ENCODE measurements at places on chromosomes 16 and 17.

GRCh38 chr16:86375851-86376250, 134.5 kb upstream of the FOXF1 start:
- DNase-seq, result no peak

GRCh38 chr17:49890077-49890821, 42.4 kb upstream of the TAC4 start:
- no peak for DNase-seq

DNA sequence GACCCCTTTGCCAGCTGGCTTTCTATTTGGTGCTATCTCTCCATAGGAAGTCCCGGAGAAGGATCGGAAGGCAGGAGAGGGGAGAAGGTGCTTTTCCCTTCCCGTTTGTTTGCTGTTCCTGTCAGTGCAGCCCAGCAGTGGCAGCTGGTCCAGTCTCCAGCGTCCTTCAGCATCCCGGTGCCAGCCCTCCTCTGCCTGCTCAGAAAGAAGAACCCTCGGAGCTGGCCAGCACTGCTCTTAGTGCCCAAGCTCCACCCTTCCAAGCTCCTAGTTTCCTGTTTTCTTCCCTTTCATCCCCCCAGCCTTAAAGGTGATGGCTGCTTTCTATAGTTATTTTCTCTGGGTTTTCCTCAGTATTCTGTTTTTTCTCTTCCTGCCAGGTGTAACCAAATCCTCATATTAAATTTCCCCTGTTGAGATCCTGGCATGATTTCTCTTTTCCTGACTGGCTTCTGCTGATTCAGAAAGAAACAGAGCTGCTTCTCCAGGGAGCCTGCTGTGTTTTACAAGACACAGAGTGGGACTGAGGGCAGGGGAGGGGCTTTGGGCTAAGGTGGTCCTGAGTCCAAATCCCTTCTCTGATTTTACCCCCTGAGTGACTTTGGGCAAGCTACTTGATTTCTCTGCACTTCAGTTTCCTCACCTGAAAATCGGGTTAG, 186.8 kb downstream of the COPRS start:
- no peak for DNase-seq

GRCh38 chr17:75481194-75482068, 25.0 kb downstream of the TMEM94 start:
- no peak for DNase-seq

- peak; percentile 45 for DNase-seq
These were observed 6.3 kb upstream of the XPO6 start for GRCh38 chr16:28218109-28218508.

GRCh38 chr16:68074850-68075555, 10.2 kb upstream of the NFATC3 start:
- no peak for DNase-seq

DNA sequence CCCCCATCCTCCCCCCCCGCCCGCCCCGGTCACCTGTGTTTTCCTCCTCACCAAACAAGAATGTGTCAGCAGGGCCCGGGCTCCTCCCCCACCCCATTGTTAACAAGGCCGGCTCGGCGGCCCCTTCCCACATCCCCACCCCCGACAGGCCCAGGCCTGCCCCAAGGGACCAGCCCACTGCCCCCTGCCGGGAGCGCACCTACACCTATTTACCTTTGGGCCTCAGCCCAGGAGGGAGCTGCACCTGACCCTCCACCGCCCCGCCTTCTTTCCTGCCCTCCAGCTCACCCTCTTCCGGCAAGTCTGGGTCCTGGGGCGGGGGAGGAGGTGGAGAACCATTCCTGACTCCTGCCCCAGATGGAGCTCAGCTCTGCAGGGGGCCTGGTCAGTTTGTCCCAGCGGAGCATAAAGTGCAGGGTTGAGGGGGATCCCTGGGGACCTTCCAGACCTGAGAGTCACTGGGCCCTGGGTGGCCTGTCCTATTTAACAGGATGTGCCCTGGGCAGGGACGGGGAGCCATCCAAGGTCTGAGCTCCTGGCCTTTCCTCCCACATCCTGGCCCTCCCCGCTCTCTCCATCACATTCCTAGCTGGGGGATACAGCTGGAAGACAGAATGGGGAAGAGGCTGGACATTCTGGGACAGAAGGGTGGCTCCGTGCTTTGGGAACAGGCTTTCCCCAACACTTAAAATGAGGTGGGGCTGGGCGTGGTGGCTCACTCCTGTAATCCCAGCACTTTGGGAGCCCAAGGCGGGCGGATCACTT, 8.3 kb downstream of the FOXJ1 start:
- DNase-seq, result no peak

GRCh38 chr16:84810518-84811273, 9.1 kb upstream of the CRISPLD2 start:
- no peak for DNase-seq

GRCh38 chr17:65029605-65030336, 26.8 kb downstream of the GNA13 start:
- DNase-seq, result no peak

GRCh38 chr17:7435676-7436555, 681 bp downstream of the TMEM102 start:
- DNase-seq, result peak; percentile 57

GRCh38 chr17:20995164-20995872, 47.5 kb downstream of the USP22 start:
- DNase-seq, result no peak

GRCh38 chr17:81342269-81343070, 47.4 kb upstream of the SLC38A10 start:
- DNase-seq, result no peak

GRCh38 chr16:57884655-57885133, 82.4 kb upstream of the KIFC3 start:
- DNase-seq, result no peak

GRCh38 chr16:86681031-86681756, 102.8 kb downstream of the FOXL1 start:
- no peak for DNase-seq

- DNase-seq, result no peak
These were observed 51.9 kb downstream of the ZZEF1 start for GRCh38 chr17:4090898-4091297.

DNA sequence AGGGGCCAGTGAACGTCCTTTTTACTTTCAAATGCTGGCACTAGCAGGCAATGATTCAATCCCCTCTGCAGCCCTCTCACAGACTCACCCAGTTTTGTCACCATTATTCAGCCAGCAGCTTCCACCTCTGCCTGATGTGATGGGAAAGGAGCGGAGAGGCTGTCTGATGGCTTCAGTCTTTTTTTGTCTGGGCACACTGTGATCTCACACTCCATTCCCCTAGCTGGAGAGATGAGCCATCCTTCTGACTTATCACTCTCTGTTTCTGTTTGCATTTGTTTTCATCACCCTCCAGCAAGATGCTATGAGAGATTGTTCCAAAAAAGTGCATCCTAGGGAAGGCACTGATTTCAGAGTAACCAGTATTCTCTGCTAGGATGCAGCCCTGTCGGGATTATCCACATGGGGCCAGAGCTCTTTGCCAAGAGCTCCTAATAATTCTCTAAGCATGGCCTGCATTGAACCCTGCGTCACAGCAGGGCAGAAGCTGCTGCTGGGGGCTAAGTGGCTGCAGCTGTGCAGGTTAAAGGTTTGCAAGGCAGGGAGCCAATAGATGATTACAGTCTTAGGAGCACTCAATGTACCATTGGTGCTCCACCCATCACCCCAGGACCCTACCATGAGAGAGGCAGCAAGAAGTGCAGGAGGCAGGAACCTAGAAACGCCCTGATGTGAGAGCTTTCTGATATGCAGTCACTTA, 236.1 kb upstream of the C16orf82 start:
- DNase-seq, result no peak

GRCh38 chr16:75317532-75317931, 66.1 kb upstream of the BCAR1 start:
- DNase-seq, result no peak

DNA sequence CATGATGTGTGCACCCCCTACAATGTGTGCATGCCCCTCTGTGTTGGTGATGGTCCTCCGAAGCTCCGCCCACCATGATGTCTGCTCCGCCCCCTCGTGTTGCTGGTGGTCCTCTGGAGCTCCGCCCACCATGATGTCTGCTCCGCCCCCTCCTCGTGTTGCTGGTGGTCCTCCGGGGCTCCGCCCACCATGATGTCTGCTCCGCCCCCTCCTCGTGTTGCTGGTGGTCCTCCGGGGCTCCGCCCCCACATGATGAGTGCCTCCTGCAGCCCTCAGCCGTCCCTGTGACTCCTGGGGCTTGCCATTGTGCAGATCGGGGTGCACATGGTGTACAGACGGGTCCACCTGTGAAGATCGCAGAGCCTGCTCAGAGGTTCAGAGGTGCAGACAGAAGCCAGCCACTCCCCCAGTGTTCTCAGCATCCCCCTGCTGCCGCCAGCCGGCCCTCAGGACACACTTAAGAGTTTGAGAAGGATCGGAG, 129.1 kb upstream of the CHMP6 start:
- no peak for DNase-seq

GRCh38 chr16:27406511-27407128, 4.6 kb downstream of the IL21R start:
- no peak for DNase-seq

- no peak for DNase-seq
These were observed 50.5 kb downstream of the COPRS start for GRCh38 chr17:31808521-31809050.

DNA sequence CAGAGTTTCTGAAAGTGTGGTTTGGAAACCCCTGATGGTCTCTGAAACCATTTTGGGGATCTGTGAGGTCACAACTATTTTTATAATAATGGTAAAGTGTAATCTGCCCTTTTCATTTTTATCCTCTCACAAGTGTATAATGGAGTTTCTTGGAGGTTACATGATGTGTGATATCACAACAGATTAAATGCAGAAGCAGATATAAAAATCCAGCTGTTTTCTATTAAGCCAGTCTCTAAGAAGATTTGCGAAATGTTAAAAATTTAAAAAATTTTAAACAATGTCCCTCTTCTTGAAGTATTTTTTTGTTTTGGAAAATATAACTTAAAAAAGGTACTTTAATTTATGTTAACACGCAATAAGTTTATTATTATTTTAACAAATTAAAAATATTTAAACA, 48.7 kb downstream of the RPGRIP1L start:
- no peak for DNase-seq

GRCh38 chr16:72092832-72093447, 480 bp downstream of the TXNL4B start:
- no peak for DNase-seq

DNA sequence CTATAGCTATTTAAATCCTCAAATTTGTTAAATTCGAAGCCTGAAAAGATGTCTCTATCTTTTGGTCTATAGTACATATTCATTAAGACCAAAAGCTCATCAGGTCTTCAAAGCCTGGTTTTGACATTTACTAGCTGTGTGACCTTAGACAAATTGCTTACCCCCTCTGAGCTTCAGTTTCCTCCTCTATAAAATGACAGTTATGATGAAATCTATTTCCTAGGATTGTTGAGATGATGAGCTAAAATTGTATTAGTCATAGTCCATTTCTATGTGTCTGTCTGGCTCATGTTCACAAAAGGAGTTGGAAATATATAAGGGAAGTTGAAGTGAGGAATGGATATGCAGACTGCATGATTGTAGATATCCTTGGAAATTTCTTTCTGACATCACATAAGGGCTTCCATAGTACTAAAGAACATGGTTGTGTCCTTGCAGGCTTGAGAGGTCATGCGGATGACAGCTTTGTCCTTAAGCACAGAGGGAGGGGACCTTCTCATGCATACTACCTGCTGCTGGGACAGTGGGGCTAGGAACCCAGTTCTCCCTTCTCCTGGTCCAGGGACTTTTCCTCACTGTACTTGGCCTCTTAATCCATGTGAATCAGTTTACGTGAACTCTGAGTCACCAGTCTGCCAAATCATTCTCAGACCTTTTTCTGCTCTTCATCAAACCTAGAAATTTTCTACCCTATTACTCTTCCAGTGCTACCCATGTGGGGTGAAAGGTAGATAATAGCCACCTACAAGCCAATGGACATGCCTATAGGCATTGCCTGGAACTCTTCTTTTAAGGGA, 487.5 kb upstream of the SALL1 start:
- no peak for DNase-seq

- DNase-seq, result no peak
These were observed 20.7 kb downstream of the SPHK1 start for GRCh38 chr17:76404976-76405563.

GRCh38 chr16:72241930-72242329, 70.0 kb upstream of the PMFBP1 start:
- no peak for DNase-seq

GRCh38 chr16:79721270-79721669, 120.7 kb upstream of the MAF start:
- DNase-seq, result no peak

DNA sequence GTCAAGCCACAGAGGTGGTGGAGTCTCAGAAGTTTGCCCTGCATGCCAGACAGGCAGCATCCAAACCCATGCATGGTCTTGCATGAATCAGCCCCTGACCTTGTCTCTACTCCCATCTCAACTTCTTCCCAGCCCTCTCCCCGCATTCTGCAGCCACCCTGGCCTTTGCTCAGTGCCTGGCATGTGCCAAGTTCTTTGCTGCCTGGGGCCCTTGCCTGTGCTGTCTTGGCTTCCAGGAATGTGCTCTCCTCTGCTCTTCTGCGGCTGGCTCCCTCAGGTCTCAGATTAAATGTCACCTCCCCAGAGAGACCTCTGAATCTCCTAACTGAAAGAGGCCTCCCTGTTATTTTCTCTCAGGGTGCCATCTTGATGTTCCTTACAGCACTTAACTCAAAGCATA, 17.6 kb downstream of the DRC3 start:
- DNase-seq, result no peak

DNA sequence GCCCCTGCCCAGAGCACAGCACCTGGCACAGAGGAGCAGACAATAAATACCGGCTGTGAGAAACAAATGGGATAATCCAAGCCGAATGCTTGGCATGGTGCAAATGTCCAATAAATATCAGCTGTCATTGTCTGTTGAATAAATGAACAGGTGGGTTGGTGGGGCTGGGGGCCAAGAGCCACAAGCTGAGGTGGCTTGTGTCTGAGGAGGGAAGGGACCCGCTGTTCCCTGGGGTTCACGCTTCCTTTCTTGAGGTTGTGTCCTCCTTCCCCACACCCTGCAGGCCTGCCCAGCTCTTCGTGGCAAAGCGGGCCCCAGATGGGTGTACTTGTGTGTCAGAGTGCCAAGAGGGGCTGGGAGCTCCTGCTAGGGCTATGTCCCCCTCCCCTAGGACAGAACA, 38.6 kb downstream of the ARHGAP27 start:
- no peak for DNase-seq

DNA sequence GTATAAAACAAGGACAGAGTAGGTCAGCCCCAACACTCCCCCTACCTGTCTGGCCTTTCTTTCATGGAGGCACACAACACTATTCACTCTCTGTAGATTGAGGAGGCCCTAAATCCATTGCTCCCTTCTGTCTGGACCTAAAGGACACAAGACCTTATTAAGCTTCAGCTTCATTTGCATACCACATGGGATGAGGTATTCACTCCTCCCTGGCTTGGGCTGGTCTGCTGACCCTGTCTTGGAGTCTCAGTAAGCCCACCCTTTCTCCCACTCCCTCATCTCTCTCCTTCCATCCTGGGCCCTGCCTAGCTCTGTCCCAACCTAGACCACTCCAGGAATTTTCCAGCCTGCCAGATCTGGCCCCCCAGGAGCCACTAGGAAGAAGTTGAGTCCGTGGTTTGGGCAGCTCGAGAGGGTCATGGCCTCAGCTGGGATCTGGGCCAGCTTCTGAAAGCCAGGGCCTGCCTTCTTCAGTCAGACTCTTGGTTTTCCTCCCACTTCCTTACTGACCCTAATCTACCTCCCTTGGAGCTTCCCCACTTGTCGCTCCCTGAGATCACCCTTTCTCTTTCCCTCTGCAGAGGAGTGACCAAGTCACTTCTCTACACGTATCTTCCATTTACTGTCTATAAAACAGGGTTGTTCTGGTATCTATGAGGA, 6.5 kb upstream of the LLGL1 start:
- DNase-seq, result no peak

All from stimulated activated CD4-positive, alpha-beta T cell treated with anti-CD3 and anti-CD28 coated beads, Interleukin-4, amount 100 ng/mL, for 1 hour (primary cell).